Islet precursor cell (in vitro differentiated cells): ENCODE measurements at places on chromosomes 12 and 14.

DNA sequence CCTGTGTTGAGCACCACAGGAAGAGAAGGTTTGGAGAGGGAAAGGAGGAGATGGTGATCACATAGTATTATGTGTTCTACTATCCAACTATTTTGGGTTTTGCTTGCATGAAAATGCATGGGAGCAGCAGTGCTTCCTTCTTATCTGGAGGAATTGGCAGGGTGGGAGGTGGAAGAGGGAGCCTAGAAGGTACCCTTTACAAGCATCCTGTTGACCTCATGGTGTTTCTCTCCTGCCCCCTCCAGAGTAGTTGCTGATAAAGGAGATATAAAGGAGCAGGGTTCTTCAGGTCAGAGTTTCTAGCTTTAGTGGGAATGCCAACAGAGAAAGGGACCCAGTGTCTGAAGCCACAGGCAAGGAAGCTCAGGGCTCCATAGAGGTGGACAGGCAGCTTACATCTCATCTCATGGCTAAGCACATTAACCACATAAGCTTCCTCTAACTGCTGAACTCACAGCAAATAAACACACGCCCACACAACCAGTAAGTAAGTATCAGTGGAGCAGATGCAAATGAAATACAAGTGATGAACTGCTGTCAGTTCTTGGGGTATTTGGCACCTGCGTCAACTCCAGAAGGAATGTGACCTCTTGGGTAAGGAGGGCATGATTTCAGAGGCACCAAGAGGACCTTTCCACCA lies 174.2 kb upstream of the SLC38A2 start:
- DNase-seq, result no peak

GRCh38 chr14:65864549-65864948 lies 452.0 kb downstream of the FUT8 start:
- DNase-seq, result peak; percentile 44

GRCh38 chr14:90628825-90629224 lies 187.4 kb downstream of the TTC7B start:
- no peak for DNase-seq

GRCh38 chr12:119016715-119017114 lies 35.4 kb downstream of the SRRM4 start:
- no peak for DNase-seq

DNA sequence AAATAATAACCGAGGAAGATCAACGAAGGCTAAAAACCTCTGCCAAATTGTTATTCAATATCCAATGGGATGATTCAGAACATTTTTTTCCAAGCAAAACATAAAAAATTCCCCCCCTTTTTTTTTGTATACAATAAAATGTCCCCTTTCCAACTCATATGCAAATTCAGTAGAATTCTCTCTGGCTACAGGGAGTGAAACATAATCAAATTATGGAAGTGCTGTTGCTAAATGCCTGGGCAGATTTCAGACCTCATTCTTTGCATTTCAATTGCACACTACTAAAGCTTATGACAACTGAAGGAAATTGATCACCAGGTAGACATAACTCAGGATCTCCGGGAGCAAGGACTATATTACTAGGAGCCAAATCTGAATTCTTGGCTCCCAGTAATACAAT lies 51.0 kb downstream of the LMNTD1 start:
- DNase-seq, result no peak

GRCh38 chr12:87676731-87677130 lies 352.5 kb downstream of the C12orf50 start:
- no peak for DNase-seq

DNA sequence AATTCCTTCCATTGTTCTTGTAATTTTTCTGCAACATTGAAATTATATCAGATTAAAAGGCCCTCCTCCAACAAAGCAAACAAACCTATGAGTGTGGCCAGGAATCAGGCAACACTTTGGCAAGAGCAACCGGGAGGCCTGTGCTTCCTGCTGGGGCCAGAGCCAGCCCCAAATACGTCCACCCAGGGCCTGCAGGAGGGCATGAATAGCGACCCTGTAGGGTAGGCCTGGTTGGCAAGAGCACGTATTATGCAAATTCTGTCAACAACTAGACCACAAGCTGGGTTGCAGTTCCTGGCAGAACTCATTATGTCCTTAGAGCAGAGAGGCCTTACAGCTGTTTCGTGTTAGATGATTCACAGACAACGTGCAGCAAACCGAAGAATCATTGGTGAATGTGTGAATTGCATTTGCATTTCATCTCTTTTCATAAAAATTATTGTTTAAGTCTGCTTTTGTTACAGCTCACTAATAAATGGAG lies 26.9 kb upstream of the LGALS3 start:
- peak; percentile 85 for DNase-seq

DNA sequence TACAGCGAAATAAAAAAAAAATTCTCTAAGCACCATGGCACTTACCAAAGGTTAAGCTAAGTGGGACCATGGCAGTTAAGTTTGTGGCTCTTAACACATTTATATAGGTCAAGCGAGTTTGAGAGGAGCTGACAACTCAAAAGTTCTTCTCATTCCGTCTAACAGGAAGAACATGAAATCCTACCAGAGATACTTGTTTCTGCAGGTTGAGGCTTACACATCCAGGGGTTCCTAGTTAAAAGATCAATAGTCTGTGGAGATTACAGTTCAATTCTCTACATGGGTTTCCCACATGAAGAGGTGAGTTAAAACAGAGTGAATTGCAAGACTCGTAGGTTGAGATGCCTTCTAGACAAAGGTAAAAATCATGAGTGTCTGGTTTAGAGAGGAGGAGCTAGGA lies 142.6 kb downstream of the EMP1 start:
- DNase-seq, result no peak

GRCh38 chr12:52029685-52030084 lies 21.6 kb upstream of the NR4A1 start:
- peak; percentile 95 for DNase-seq

DNA sequence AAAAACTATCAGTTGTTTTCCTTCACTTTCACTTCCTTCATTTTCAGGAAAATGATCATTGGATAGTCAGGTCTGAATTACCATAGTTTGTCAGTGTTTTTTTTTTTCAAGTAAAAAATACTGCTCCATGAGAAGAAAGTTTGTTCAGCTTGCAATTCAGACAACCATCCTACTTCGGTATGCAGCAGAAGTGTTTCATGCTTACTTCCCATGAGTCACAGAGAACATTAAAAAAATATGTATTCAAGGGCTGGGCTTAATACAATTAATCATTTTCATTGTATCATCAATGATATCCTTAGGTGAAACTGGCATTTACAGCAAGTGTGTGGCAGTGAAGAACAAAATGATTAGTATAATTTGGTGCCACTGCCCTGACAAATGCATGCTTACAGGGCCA lies 21.6 kb downstream of the PYM1 start:
- DNase-seq, result no peak

GRCh38 chr12:94140556-94140955 lies 7.8 kb upstream of the PLXNC1 start:
- DNase-seq, result peak; percentile 86

DNA sequence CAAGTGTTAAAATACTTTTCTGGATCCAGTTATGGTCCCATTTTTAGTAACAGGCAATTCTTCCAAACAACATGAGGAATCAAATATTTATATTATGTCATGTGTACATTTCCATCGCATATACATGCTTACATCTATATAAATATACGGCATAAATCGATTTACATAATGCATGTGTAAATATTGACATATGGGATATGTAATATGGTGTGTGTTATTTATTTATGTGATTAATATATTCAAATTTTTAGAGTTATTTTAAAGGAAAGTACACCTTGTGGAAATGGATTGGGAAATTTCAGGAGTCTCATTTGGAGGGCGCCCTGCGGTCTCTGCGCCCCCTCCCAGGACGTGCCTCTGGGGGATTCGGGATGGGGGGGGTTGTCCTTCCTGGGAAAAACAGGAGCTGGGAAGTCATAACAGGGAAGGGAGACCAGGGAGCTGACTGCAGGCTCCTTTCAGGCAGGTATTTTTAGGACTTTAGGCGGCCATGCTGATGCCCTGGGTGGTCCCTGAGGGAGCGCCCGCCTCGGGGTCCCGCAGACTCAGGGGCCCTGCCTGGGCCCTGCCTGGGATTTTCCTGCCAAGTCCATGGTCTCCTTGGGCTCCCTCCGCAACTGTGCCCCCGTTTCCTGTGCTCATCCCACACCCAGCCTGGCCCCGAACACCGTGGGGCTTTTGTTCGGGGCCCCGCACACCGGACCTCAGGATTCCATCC lies 82.7 kb upstream of the SFSWAP start:
- DNase-seq, result no peak

DNA sequence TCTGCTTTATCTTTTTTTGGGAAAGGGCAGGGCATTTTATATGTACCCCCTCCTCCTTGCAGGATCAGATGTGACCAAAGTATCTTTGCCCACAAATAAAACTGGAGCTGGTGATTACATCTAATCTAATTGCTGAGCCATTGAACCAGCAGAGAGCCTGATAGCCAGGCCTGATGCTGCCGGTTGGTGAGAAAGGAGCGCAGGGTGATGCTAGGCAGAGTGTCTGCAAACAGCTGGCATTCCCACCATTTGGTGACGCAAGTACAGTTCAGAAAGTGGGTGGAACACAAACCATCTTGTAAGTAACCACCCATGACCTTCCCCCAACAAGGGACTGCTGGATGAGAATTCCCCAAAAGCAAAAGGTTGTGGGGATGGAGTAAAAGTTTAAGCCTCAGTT lies 12.7 kb downstream of the DPPA3 start:
- no peak for DNase-seq

DNA sequence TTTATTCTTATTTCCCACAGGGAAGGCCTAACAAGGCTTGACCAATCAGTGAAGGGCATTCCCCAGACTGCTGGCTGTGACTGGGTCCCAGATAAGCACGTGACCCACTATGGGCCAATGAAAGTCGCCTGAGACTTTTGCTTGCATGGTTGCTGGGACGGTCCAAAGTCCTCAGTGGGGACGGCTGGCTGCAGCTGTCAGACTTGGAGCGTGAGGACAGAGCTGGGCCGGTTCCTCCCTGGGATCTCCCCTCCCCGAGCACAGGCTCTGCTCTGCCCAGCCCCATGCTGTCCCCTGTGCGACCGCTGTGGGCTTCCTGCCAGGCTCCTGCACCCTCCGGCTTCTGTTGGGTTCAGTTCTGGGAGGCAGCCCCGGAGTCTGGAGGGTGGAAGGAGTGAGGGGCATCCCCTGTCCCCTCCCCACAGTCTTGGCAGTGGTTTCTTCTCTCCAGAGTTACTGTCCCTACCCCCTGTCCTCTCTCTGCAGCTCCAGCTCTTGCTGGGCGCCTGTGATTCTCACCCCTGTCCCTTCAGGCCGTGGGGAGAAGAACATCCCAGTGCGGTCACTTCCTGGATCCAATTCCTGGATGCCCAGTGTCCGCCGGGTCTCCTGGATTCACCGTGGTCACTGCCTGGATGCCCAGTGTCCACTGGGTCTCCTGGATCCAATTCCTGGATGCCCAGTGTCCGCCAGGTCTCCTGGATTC lies 50.1 kb downstream of the GALNT9 start:
- no peak for DNase-seq

DNA sequence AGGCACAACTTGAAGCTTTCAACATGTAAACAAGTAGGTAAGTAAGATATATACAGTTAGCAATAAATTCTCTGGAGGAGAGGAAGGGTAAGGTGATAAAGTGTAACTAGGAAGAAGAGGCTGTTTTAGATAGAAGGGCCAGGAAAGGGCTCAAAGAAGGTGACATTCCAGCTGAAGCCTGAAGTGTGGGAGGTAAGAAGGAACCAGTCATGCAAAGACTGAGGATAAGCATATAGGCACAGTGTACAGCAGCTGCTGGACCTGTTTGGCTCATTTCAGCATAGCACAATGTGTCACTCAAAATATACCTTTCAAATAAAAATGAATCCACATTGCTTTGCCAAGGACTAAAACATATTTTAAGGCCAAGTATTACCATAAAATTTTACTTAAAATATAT lies 28.6 kb upstream of the ARL1 start:
- no peak for DNase-seq

- DNase-seq, result peak; percentile 61
Observed at GRCh38 chr14:65237941-65238340, 135.6 kb upstream of the MAX start.

DNA sequence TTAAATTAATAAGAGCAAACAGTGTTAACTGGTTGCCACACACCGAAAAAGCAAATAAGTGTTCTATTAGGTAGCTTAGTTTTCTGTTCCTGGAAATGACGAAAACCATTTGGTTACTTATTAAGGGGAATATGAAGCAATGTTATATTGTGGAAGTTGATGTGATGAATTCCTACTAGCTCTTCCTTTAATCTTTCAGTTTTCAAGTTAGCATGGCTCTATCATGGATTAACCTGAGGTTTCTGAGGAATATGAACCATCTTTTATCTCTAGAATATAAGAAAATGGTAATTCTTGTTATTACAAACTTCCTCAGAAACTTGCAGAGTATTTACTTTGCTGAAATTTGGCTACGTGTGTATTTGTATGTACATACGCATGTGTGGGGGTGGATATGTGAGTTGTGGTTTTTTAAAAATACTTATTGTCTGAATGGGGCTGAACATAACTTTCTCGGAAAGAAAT lies 245.7 kb downstream of the KCNC2 start:
- no peak for DNase-seq

- DNase-seq, result no peak
Observed at GRCh38 chr14:35221462-35221861, 70.7 kb upstream of the PSMA6 start.

DNA sequence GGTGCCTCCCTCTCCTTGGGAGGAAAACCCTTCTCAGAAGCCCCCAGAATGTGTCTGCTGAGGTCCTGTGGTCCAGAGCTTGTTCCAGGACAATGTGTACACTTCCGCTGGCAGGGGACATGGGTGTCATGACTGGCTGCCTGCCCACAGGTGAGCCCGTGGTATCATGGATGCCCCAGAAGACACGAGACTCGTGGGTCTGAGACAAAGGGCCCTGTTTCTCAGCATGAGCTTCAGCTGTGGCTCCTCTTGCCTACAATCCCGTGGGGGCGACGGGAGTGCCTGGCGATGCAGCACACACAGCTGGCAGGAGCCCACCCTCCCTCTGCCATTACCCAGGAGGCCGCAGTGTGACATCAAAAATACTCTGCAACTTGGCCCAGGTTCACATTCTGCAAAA lies 7.0 kb downstream of the TMEM121 start:
- DNase-seq, result no peak

GRCh38 chr12:60201891-60202290 lies 606.1 kb downstream of the SLC16A7 start:
- DNase-seq, result no peak

DNA sequence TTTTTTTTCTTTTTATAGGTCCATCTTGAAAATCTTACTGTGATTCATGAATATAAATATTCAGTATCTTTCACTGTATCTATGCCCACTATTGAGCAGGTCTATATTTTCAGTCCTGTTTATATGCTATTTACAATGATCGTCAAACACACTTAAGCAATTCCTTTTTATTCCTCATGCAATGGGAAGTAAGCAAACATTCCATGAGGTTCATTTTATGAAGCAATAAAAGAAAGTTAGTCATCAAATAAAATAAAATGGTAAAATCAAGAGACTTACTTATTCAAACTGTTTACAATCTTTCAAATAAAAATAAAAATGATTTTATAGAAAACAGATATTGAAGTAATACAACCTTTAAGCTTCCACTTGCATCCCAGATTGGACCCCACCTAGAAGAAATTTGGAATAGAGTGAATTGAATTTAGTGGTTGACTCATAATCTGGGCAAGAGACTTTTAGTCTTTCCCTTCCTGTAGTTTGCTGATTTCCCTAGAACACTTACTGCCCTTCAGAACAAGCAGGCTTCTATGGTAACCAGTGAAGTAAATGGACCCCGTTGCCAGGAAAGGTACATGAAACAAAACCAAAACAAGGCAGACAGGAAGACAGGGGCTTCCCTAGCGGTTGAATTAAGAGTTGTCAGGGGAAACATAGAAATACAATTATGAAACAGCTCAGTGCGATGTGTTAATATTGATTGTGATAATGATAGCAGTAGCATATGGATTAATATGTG lies 241.0 kb upstream of the ATP2B1 start:
- no peak for DNase-seq
